ENCODE measurements at places on chromosomes 1 and 21. TPM values are rescaled to one million over a fixed set of nuclear protein-coding genes. Genes with fewer than 3 reads are reported as not detected.

The FOXO6 gene
- not detected for total RNA-seq

The METTL13 gene
- total RNA-seq = 57.8 TPM

The CR1 gene
- total RNA-seq = not detected

The TMEM81 gene
- 3.6 TPM for total RNA-seq

The FAM72D gene
- 7.5 TPM for total RNA-seq

The ABCD3 gene
- 31.1 TPM for total RNA-seq

The RHBDL2 gene
- total RNA-seq = not detected

The KIF1B gene
- total RNA-seq = 19.3 TPM

The RSPH1 gene
- not detected for total RNA-seq

The PCSK9 gene
- total RNA-seq = not detected

The FAM167B gene
- 0.57 TPM for total RNA-seq

The CALML6 gene
- 0.59 TPM for total RNA-seq

Data from activated CD4-positive, alpha-beta T cell treated with anti-CD3 and anti-CD28 coated beads, Interleukin-2, amount 10 ng/mL, durations not matched to agents 24 days and 14 days (primary cell).